NAMALWA (cell line): ENCODE measurements at places on chromosomes 12 and 14.

GRCh38 chr12:87836190-87836589 is 193.0 kb downstream of the C12orf50 start:
- no peak for DNase-seq

GRCh38 chr12:130981074-130981742 is 27.5 kb downstream of the ADGRD1 start:
- DNase-seq, result peak; percentile 84

GRCh38 chr12:2360630-2361170 is 307.9 kb downstream of the CACNA1C start:
- DNase-seq, result peak; percentile 25

DNA sequence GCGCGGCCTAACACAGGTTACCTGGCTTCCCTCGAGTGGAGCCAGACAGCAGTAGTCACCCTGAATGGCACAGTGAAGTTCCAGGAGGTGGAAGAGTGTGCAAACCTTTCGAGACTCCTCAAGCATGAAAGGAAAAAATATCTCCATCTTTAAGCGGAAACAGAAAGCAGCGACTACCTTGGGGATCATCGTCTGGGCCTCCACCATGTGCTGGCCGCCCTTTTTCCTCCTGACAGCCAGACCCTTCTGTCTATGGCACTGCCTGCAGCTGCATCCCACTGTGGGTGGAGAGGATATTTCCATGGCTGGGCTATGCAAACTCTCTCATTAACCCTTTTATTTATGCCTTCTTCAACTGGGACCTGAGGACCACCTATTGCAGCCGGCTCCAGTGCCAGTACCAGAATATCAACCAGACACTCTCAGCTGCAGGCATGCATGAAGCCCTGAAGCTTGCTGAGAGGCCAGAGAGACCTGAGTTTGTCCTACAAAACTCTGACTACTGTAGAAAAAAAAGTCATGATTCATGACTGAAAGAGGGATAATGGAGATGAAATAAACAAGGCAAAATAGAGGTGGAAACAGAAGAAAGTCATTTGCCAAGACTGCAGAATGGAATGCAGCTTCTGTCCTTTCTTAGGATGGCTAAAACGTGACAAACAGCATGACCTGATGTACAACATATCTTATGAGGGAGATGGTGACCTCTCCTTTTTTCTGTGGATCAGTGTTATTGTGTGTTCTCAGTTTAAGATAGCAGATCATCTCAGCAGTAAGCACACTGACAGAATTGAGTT is 2.4 kb upstream of the HEBP1 start:
- DNase-seq, result no peak

GRCh38 chr12:88052686-88053085 is 23.5 kb upstream of the C12orf50 start:
- DNase-seq, result peak; percentile 63

- DNase-seq, result no peak
Observed at GRCh38 chr14:97155814-97156213, 358.6 kb downstream of the VRK1 start.
